Fibroblast of mammary gland (primary cell): ENCODE measurements at places on chromosomes 1 and 21.

GRCh38 chr1:39268906-39269305 lies 64.4 kb downstream of the MACF1 start:
- DNase-seq, result no peak

DNA sequence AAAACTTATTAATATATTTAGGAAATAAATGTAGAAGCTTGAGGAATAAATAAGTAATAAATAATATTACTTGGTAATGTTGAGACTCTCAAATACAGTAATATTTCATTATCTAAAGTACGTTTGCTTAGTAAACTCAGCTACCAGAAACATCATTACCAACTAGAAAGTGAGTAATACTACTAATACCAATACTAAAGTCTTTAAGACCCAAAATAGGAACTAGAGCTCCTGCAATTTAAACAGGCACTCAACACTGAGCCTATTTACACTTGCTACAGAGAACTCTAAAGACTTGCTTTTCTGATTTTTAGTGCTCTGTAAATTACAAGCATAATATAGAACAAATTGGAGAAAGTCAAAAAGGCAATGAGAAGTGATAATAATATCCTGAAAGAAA lies 13.5 kb upstream of the C1orf105 start:
- DNase-seq, result no peak

DNA sequence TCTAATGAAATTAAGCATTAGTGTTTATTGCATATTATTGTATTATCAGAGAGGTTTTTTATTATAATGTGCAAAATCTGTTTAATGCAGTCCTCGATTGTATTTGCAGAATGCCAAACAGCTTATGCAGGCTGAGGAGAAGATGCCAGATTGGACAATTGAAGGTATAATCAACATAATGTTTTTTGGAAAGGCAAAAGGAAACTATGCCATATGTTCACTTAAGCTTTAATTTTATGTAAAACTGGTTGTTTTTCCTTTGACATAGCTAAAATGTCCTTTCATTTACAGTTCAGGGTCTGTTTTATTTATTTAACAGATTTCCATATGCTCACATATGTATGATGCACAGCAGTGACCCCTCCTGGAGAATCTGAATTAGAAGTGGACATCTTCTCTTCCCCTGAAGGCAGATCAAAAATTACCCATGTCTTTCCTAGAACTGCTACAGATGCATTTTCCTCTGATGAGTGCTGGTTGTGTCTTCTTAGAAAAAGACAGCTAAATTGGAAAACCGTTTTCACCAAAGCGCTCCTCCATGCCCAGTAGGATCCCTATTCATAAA lies 143.5 kb upstream of the USH2A start:
- DNase-seq, result peak; percentile 24

- peak; percentile 6 for DNase-seq
These were observed 591 bp downstream of the MRPL37 start for GRCh38 chr1:54200519-54200997.

GRCh38 chr1:168145184-168146159 lies 8.7 kb upstream of the GPR161 start:
- peak; percentile 81 for DNase-seq

GRCh38 chr1:68128157-68128556 lies 77.7 kb upstream of the DIRAS3 start:
- DNase-seq, result peak; percentile 37
